ENCODE measurements at places on chromosomes 11 and 22. TPM values are rescaled to one million over a fixed set of nuclear protein-coding genes. Genes with fewer than 3 reads are reported as not detected.

RPL27A gene
- 1,527 TPM for total RNA-seq

DNA sequence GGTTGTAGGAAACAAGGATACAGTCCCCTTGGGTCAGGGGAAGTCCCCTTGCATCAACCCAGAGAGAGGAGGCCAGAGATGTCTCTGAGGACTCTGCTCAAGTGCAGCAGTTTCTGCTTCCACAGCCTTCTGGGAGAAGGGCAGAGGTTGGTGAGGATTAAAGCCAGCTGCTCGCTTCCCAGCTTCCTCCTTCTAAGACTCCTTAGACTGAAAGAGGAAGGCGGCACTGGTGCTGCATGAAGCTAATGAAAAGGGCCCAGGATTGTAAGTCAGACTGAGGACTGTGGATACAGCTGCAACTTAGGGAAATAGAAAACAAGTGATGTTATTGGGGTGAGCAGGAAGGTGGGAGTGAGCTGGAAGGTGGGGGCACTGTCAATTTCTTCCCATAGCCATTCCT lies at the start of gene OR52K1:
Gene OR52K1, plus strand, starts transcription at position 202 of the 400 bp plus-strand sequence. CDS start 6,255 bp downstream, outside the sequence.
- no peaks in the 10 kb centered on the region for H3K4me1 ChIP-seq
- no peak for DNase-seq
- no peaks in the 10 kb centered on the region for H3K27me3 ChIP-seq
- H3K27ac ChIP-seq: no peak within 1 kb of the TSS
- no peaks in the 10 kb centered on the region for H3K36me3 ChIP-seq

TYMP gene
- 1.9 TPM for total RNA-seq

SYCE3 gene
- total RNA-seq: 0.80 TPM

DNA sequence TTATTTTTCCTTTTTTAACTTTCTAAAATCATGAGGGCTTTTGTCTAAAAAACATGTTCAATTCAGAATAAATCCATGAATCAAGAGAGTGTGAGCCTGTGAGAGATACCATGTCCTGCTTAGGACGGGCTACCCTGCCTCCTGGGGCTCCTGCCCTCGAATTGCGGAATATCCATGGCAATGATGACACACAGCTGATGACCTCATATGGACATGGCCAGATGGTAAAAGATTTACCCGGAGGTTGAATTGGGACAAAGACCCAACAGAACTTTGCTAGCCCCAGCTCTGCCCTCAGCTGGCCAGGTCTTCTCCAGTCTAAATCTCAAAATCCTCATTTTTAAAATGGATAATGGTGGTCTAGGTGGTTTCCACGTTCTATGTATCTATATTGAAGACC lies 538.1 kb upstream of the API5 start:
- H3K36me3 ChIP-seq: no peaks in the 10 kb centered on the region
- no peaks in the 10 kb centered on the region for H3K27me3 ChIP-seq
- DNase-seq: no peak

IGLL5 gene
- total RNA-seq: 1.4 TPM

CRYBB1 gene
- total RNA-seq: 0.39 TPM

TTC28 gene
- total RNA-seq: 28.1 TPM

TMEM126A gene
- total RNA-seq: 16.4 TPM

- H3K27ac ChIP-seq: no peak overlapping the region
- no peak overlapping the region for H3K4me3 ChIP-seq
- H3K36me3 ChIP-seq: no peaks in the 10 kb centered on the region
- peaks cover 5% of the 10 kb centered on the region for H3K4me1 ChIP-seq
- no peaks in the 10 kb centered on the region for H3K27me3 ChIP-seq
Observed at GRCh38 chr11:123093739-123094138, 31.8 kb upstream of the HSPA8 start.

DNA sequence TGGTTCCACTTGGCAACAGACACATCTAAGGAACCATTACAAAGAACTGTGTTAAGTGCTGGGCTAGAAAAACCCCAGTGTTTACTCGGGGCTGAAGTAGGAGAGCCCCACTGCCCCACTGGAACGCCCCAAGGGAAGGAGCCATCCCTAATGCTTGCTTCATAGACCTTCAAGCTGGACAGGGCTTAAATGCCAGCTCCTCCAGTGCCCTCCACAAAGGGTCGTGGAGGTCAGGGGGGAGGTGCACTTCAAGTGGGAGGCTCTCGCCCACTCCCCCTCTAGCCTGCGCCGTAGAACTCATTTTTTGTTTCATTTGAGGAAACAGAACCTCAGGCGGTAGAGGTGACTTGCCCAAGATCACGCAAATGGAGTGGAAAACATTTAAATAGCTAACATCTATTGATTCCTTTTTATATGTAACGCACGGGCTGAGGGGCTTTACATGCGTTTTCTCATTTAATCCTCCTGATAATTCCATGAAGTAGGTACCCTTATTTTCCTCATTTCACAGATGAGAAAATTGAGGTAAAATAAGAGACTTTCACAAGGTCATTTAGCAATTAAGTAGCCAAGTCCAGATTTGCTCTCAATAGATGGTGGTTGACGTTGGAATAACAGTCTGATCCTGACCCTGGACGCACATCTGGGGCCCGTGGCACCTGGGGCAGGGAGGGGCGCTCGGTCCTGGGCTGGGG lies 545 bp upstream of the ZDHHC13 start:
- no peaks in the 10 kb centered on the region for H3K36me3 ChIP-seq
- H3K4me1 ChIP-seq: peaks cover 5% of the 10 kb centered on the region
- H3K27me3 ChIP-seq: no peaks in the 10 kb centered on the region

ROBO4 gene
- total RNA-seq: 19.2 TPM

GRCh38 chr11:489610-490185 lies 17.3 kb downstream of the RNH1 start:
- H3K36me3 ChIP-seq: peaks cover 26% of the 10 kb centered on the region
- no peak overlapping the region for H3K4me3 ChIP-seq
- H3K4me1 ChIP-seq: no peaks in the 10 kb centered on the region
- no peaks in the 10 kb centered on the region for H3K27me3 ChIP-seq
- H3K27ac ChIP-seq: no peak overlapping the region

- H3K4me3 ChIP-seq: no peak overlapping the region
- no peaks in the 10 kb centered on the region for H3K4me1 ChIP-seq
- H3K27me3 ChIP-seq: no peaks in the 10 kb centered on the region
Observed at GRCh38 chr11:7654195-7654705, 19.1 kb downstream of the CYB5R2 start.

- H3K27ac ChIP-seq: no peak overlapping the region
- no peaks in the 10 kb centered on the region for H3K4me1 ChIP-seq
- no peak for DNase-seq
- H3K27me3 ChIP-seq: no peaks in the 10 kb centered on the region
Observed at GRCh38 chr11:22703591-22703990, 37.2 kb downstream of the GAS2 start.

DNA sequence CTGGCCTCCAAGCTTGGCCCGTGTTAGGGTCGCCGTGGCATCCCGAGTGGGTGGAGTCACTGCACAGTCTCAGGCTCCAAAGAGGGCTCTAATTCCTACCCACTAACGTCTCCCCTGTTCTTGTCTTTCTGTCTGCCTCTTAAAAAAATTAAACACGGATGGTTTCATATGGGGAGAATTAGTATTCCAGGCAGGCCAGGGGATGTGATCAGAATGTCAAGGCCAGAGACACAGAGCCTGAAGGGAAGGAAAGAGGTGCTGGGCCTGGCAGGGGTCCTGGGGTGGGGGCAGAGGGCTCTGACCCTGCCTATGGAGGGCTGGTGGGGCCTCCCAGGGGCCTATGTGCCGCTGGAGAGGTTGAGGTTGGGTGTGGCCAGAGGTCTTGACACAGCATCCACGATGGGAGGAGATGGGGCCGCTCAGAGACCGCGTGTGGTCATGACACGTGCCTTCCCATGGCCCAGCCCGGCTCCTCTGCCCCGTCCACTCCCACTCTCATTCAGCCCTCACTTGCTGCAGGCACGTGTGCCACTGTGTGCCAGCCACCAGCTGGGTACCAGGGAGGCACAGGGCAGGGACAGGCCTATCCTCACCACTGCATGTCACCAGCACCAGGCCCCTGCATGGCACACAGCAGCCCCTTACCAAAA lies 56.5 kb downstream of the FLRT1 start:
- H3K36me3 ChIP-seq: no peaks in the 10 kb centered on the region
- no peak overlapping the region for H3K27ac ChIP-seq
- no peak overlapping the region for H3K4me3 ChIP-seq
- H3K27me3 ChIP-seq: no peaks in the 10 kb centered on the region

DNA sequence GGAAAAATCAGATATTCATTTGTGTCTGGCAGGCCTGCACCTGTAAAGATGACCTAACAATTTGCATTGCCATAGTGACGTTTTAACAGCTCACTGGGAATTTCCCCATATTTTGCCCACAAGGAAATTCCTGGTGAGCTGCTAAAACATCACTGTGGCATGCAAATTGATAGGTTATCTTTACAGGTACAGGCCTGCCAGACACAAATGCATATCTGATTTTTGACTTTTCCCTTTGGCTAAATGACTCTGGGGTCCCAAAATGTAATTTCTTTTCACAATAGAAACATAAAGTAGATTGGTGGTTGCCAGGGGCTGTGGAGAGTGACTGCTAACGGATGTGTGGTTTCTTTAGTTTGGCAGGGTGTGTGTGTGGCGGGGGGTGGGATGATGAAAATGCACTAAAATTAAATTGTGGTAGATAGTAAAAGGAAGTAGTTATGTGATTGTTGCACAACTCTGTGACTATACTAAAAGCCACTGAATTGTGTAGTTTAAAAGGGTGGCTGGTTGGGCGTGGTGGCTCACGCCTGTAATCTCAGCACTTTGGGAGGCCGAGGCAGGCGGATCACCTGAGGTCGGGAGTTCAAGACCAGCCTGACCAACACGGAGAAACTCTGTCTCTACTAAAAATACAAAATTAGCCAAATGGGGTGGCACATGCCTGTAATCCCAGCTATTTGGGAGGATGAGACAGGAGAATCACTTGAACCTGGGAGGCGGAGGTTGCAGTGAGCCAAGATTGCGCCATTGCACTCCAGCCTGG lies 18.5 kb upstream of the FEZ1 start:
- H3K4me3 ChIP-seq: no peak overlapping the region
- H3K36me3 ChIP-seq: no peaks in the 10 kb centered on the region
- H3K4me1 ChIP-seq: no peaks in the 10 kb centered on the region
- no peak overlapping the region for H3K27ac ChIP-seq
- no peak for DNase-seq

- H3K27ac ChIP-seq: peak overlapping the region; percentile 98
- peak; percentile 66 for DNase-seq
- no peaks in the 10 kb centered on the region for H3K36me3 ChIP-seq
- no peaks in the 10 kb centered on the region for H3K27me3 ChIP-seq
Observed at GRCh38 chr11:126348806-126349582, 6.5 kb upstream of the ST3GAL4 start.

DNA sequence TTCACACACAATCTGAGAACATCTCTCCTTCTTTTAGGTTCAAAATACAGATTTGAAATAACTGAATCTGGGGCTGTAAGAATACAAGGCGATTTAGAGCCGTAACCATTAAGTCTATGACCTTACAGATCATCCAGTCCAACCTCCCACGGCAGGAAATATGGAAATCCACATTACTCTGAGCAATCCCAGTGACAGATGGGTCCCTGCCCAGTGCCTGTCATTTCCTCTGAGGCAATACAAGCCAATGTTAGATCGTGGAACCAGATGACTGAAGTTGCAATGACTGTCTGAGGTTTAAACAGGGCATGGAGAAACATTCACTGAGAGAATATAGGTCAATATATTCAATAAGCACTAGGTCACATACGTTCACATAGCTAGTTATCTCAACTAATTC lies 77.4 kb upstream of the OR5AK2 start:
- DNase-seq: no peak
- H3K27ac ChIP-seq: no peak overlapping the region
- no peaks in the 10 kb centered on the region for H3K4me1 ChIP-seq
- no peak overlapping the region for H3K4me3 ChIP-seq

GRCh38 chr11:69229511-69229910 lies 64.4 kb upstream of the MYEOV start:
- H3K4me3 ChIP-seq: no peak overlapping the region
- no peaks in the 10 kb centered on the region for H3K4me1 ChIP-seq
- H3K36me3 ChIP-seq: no peaks in the 10 kb centered on the region
- no peak for DNase-seq
- H3K27ac ChIP-seq: no peak overlapping the region
- H3K27me3 ChIP-seq: peaks cover 5% of the 10 kb centered on the region

FAM180B gene
- total RNA-seq: not detected

DNA sequence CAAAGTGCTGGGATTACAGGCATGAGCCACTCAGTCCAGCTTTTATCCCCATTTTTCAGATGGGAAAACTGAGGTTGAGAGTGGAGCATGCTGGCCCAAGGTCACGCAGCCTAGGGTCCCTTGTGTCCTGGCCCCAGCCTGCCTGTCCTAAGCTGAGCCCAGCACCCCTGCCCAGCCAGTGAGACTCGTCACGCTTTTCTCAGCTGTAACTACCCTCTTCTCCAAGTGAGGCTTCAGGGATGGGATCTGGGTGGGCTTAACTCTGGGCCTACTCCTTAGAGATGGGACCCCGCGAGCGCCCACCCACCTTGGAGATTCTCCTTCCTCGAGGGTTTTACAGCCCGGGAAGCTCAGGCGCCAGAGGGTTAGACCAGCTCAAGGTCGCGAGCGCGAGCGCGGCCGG lies 390 bp upstream of the TMEM151A start:
- DNase-seq: no peak
- H3K4me1 ChIP-seq: peaks cover 12% of the 10 kb centered on the region
- H3K27ac ChIP-seq: no peak overlapping the region
- peaks cover 8% of the 10 kb centered on the region for H3K27me3 ChIP-seq
- H3K4me3 ChIP-seq: no peak overlapping the region

DNA sequence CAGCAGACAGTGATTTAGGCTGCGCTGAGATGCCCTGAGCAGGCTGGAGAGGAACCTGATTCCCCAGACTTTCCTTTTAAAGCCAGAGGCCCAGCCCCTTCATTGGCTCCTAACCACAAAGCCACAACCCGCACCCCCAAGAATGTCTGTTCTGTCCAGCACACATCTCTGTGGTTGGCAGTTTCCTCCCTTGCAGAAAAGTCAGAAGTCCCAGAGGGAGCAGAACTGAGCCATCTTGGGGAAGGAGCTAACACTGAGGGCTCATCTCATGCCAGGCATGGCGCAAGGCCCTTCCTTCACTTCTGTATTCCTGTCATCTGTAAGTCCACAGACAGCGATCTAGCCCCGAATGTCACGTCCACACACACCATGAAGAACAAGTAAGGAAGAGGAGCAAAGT lies 97.1 kb upstream of the SYT13 start:
- peaks cover 16% of the 10 kb centered on the region for H3K27me3 ChIP-seq
- H3K4me3 ChIP-seq: no peak overlapping the region
- no peak for DNase-seq
- H3K36me3 ChIP-seq: no peaks in the 10 kb centered on the region
- H3K27ac ChIP-seq: no peak overlapping the region

DNA sequence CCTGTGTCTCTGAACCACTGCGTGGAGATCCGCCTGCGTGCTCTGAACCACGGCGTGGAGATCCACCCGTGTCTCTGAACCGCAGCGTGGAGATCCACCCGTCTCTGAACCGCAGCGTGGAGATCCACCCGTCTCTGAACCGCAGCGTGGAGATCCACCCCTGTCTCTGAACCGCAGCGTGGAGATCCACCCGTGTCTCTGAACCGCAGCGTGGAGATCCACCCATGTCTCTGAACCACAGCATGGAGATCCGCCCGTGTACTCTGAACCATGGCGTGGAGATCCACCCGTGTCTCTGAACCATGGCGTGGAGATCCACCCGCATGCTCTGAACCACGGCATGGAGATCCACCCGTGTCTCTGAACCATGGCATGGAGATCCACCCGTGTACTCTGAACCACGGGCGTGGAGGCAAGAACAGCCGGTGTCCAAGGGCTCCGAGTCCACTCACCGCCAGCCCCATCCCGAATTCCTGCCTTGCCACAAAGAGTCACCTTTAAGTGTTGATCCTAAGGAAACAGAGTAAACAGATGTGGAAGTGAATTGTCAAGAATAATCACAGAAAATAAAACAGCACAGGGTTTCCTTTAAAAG lies 659.4 kb downstream of the BRD1 start:
- H3K36me3 ChIP-seq: no peaks in the 10 kb centered on the region
- no peak overlapping the region for H3K4me3 ChIP-seq
- H3K27me3 ChIP-seq: no peaks in the 10 kb centered on the region
- no peak overlapping the region for H3K27ac ChIP-seq

RRM1 gene
- total RNA-seq: 99.3 TPM

Data from adrenal gland (tissue), 19 donors.